Skin of body (tissue), 3 donors: ENCODE measurements at places on chromosomes 7 and 10.

DNA sequence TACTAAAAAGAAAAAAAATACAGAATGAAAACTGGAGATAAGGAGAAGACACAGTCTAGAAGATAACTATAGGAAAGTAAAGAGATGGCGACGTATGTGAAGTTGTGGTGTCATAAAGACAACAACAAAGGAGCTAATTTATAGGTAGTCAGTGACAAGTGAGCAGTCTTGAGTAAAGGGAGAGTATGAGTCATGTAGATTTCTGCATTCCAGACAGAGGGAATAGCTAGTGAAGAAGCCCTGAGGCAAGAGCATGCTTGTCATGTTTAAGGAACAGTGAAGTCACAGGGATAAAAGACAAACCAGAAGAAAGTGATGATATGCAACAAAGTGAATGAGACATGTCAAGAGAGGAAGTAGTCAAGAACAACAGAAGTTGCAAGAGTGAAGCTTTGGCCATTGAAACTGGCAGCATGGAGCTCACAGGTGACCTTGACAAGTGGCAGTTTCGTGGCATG, 2.3 kb upstream of the MIOS start:
- DNase-seq: no peak

DNA sequence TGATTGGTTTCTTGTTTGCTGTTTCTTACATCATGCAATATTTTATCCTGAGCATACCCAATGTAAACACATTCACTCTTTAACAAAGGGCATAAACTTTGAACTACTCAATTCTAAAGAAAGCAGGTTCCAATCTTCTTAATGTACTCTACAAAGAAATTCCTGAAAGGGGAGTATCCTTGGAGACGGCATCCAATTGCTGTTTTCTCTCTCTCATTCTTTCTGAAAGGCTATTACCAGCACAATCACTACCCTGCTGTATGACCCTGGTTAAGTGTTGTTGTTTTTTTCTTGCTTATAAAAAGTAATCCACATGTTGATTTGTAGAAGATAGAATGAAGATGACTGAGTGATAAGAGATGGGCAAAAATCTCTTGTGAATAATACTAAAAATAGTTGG, 176.0 kb downstream of the ZNF365 start:
- no peak for DNase-seq

DNA sequence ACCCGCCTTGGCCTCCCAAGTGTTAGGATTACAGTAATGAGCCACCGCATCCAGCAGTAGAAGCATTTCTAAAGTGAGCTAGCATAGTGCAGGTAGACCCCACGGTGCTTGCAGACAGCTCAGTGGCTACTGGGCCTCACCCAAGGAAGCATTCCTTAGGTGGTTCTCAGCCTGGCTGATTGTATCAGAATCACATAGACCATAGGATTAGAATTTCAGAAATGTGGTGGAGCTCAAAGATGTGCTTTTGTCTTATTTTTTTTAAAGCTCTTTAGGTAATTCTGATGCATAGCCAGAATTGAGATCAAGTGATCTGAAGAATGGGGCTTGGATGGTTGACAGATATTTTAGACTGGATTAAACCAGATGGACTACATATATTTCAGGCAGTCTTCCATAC, 10.9 kb downstream of the ANLN start:
- no peak for DNase-seq

DNA sequence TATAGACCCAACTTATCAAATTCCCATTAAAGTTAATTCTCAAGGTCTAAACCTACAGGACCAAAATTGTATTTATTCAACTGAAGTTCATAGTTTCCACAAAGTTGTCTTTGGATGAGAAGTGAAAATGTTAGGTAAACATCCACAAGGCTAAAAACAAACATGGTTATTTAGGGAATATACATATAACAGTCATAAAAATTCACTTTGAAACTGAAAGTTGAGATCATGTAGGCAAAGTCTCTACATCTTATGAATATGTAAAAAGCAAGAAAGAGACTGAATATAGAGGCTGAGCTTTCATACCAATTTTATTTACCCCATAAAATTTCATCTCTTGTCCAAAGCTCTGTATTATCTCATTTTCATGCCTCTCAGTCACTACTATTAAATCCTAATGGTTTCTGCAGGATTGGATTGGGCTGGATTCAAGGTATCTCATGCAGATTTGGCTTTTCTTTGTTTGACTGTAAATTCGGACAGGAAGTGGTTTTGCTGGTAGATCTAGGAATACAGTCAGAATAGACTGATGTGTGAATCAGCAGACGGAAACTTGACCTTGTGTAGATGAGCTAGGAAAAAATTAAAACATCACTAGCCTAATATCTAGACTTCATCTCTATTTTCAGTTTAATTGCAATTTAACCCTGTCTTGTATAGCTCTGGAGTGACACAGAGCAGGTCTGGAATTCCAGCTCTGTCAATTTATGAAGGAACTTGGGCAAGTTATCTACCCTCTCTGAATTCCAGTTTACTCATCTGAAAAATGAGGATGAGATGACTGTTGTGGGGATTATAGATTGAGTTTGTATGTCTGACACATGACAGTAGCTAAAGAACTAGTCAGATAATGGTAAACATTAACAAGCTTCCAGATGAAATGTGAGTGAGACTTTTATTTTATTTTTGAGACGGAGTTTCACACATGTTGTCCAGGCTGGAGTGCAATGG, 27.3 kb upstream of the SKAP2 start:
- no peak for DNase-seq

GRCh38 chr7:18468795-18469194, 26.8 kb upstream of the HDAC9 start:
- DNase-seq: no peak

DNA sequence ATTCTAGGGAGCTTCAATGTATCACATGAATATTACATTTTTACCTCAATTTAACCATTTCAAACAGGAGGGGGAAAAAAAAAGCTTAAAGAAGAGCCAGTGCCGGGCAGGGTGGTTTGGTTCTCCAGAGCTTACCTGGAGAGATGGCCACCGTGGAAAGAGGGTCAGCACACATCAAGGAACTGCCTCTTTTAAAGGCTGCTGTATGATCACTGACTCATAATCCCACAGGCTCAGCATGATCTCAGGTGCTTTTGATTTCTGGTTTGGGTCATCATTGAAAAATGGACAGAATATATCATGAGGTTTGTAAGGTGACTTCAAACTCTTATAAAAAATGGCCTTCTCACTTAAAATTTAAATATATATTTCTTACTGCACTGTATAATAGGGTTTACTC, 67.5 kb upstream of the MDFIC start:
- DNase-seq: no peak

DNA sequence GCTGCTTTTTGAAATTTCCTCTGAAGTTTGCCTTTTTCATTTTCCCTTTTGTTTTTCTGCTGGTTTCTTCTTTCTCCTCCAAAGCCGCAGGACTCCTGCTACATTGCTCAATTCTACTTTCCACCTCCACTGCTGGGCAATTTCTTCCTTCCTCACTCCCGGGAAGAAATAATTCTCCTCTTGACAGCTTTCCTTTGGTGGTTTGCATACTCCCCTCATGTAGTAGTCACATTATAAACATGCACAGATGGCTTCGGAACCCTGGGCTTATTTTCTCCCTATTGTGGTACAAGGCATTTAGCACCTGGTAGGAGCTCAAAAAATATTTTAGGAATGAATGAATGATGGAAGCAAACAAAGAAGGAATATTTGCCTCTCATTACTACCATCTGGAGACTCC, 977.2 kb downstream of the LRMDA start:
- no peak for DNase-seq

- no peak for DNase-seq
These were observed 9.7 kb downstream of the MINDY4 start for GRCh38 chr7:30780941-30781340.

- no peak for DNase-seq
These were observed 180.2 kb upstream of the FAM3C start for GRCh38 chr7:121576148-121576917.

DNA sequence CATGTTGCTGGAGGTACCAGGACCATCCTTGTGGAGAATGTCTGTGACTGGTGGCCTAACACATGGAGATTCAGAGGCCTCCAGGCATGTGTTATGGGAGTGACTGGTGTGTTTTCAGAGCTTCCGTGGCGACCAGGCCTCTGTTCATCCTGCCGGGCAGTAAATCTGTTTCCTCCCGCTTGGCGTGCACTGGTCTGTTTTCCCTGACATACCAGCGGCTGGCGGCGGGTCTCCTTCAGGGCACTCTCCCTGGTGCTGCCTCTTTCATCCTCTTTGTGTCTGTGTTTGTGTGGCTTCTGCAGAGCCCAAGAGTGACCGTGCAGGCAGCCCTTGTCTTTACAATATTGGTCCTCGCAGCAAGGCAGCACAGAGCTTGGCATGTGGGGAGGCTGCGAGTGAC, 385.1 kb upstream of the MKI67 start:
- no peak for DNase-seq

GRCh38 chr10:119511828-119512515, 30.5 kb downstream of the RGS10 start:
- DNase-seq: peak; percentile 38

DNA sequence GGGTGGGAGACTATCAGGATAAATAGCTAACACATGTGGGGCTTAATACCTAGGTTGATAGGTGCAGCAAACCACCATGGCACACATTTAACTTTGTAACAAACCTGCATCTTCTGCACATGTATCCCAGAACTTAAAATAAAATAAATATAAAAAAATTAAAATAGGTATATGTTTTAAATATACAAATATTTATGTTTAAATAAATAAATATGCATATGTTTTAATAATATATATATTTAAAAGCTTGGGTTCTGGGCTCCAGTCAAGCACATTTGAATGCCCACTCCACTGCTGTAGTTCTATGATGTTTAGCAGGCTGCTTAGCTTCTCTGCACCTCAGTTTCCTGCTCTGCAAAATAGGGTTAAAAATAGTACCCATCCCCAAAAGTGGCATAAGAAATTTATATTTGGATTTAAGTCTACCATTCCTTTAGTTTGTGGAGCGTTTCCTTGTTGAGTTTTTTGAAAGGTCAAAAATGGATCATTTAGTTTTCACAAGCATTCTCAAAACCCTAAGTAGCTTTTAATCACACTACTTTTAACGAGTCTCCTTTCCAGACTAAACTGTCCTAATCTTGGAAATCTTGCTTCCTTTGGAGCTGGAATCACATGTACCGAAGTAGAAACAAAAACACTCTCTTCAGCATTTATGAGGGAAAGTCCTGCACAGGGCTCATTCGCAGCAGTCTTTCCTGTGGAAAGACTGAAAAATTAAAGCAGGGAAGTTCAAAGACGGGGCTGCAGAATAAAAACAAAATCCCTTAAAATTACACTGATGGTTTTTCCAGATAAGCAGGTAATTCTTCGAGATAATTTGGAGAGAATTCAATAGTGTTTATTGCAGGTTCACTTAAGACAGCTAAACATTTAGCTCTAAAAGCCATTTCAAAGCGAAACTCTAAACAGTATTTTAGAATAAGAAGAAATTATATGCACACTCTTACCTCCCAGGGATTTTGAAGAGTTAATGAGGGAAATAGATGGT, 111.7 kb upstream of the LYZL1 start:
- DNase-seq: no peak

- DNase-seq: no peak
These were observed 26.4 kb upstream of the SVOPL start for GRCh38 chr7:138727336-138728099.

DNA sequence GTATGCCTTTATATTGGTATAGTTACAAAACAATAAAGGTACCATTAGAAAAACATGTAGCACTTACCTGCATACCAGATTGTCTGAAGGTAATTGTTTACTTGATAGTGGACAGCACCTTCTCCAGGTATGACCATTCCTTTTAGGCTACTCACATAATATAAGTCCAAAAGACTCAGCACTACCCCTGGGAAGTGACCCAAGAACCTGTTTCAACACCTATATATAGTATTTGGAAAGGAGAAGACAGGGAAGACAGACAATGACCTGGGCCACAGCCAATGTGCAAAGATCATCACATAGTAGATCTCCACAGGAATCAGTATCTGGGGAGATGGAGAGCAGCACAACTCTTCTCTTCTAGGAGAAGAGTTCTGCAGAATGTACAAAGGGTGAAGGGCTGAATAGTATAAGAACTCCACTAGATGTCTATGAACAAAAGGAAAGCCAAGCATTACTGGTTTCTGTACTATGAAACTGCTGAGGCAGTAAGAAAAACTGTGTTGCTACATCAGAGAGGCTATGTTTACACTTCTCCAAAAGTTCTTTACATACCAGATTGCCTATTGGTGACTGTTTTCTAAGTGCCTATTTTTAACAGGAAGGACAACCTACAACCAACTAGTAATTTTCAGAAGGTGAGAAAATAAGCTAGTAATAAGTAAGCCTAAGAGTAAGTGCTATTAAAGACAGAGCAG, 159.2 kb downstream of the BTAF1 start:
- no peak for DNase-seq

DNA sequence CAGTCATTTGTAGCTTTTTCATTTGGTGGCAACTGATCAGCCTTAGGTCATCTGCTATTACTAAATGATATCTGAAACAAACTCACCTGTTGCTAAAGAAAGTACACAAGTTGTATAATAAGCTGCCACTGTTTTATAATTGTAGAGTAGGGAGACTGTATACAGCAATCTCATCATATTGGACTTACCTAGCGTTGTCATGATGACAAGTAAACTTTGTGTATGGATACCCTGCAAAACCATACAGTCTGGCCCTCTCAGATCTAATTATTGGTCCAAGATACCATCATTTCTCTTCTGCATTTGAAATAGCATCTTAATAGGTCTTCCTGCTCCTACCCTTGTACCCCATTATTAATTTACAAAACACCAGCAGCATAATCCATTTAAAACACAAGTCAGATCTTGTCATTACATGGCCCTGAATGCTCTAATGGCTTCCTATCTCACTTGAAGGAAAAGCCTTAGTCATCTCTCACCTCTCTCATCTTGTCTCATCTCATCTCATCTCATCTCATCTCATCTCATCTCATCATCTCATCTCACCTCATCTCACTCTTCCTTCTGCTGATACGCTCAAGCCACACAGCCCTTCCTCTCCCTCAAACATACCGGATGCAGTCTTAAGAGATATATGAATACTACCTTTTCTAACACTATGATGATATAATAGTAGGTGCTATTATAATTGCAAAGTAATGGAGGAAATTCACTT, 540.6 kb downstream of the MDFIC start:
- no peak for DNase-seq

- DNase-seq: no peak
These were observed 123.2 kb upstream of the SAMD8 start for GRCh38 chr10:74988054-74988775.

DNA sequence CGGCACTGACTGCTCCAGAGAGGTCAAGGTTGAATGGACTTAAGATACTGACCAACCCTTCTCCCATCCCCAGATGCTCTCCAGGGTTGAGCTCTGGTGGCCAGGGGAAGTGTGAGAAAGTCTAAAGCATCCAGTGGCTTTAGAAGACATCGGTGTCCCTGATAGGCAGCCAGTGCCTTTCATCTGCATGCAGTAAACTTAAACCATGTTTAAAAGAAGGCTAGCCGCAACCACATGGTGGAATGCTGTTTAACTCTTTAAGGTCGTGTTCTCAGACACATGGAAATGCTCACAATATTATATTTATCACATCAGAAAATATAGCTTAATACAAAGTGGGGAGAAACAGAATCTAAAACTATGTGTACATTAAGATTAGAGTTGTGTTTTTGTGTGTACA, 137.0 kb downstream of the CNNM2 start:
- no peak for DNase-seq
